Inflammatory macrophage (primary cell): ENCODE measurements at places on chromosomes 11 and 22.

- peak; percentile 32 for DNase-seq
Observed at GRCh38 chr11:119266517-119267255, 50.2 kb downstream of the MCAM start.

- DNase-seq = no peak
Observed at GRCh38 chr11:2738551-2739431, 39.0 kb upstream of the KCNQ1OT1 start.

GRCh38 chr22:19889951-19890350, 35.3 kb upstream of the GNB1L start:
- no peak for DNase-seq

GRCh38 chr11:11558396-11558795, 63.4 kb downstream of the GALNT18 start:
- DNase-seq = no peak

DNA sequence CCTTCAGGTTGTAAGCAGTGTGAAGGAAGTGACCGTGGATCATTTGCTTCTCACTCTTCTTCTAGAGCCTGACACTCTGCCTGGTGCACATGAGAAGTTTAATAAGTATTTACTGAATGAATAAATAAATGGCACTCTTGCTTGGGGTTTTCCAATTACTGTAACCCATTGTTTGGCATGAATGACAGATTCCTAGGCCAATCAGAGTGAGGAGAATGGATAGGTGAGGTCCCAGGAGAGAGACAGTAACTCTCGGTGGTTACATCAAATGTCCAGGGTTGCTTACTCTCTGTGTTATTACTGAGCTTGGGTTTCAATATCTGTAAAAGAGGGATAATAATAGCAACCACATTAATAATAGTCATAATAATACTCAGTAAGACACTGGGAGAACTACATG, 204.2 kb upstream of the ISX start:
- DNase-seq = no peak

GRCh38 chr11:125001079-125001778, 47.2 kb downstream of the CCDC15 start:
- DNase-seq = no peak

GRCh38 chr22:46340676-46341075, 5.2 kb downstream of the TRMU start:
- DNase-seq = no peak
